ENCODE measurements at places on chromosomes 4 and X. TPM values are rescaled to one million over a fixed set of nuclear protein-coding genes. Genes with fewer than 3 reads are reported as not detected.

The FGF13 gene
- total RNA-seq, result 15.1 TPM

The TASL gene
- not detected for total RNA-seq

The EREG gene
- not detected for total RNA-seq

The TACR3 gene
- total RNA-seq, result not detected

Measured in H4 (cell line).